Stimulated activated CD4-positive, alpha-beta T cell treated with anti-CD3 and anti-CD28 coated beads, Interleukin-12 subunit alpha, Interleukin-12 subunit beta, amount 100 ng/mL, for 4 hours (primary cell): ENCODE measurements at places on chromosomes 5 and 9.
A peak's percentile ranks its signal among the peaks of the same experiment; 100 is the strongest.

GRCh38 chr5:174798551-174798951, 74.2 kb downstream of the MSX2 start:
- DNase-seq, result no peak

- no peak for DNase-seq
Observed at GRCh38 chr5:1054018-1054798, 45.6 kb downstream of the NKD2 start.

DNA sequence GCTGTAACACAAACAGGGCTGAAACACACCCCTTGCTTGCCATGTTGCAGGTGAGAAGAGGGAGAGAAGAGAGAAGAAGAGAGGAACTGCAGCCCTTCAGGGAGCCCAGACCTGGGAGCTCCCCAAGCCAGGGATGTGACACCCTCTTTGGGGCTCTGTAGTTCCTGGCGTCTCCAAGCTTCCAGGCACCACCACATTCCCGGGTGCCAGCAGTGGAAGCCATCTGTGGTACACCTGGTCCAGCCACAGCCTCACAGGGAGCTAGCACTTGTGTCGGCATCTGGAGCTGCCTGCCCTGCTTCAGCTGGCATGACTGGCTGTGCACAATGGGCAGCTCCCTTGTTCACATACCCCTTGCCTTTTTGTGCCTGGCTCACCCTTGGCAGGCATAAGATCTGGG, 182.1 kb downstream of the DEPDC1B start:
- DNase-seq, result no peak

GRCh38 chr9:105416840-105417239, 31.0 kb upstream of the FSD1L start:
- DNase-seq, result no peak

GRCh38 chr5:140049205-140049604, 6.1 kb upstream of the NRG2 start:
- DNase-seq, result no peak

GRCh38 chr5:143341807-143342570, 61.5 kb downstream of the NR3C1 start:
- DNase-seq, result no peak

GRCh38 chr9:128556276-128556675, 3.9 kb downstream of the SPTAN1 start:
- no peak for DNase-seq

DNA sequence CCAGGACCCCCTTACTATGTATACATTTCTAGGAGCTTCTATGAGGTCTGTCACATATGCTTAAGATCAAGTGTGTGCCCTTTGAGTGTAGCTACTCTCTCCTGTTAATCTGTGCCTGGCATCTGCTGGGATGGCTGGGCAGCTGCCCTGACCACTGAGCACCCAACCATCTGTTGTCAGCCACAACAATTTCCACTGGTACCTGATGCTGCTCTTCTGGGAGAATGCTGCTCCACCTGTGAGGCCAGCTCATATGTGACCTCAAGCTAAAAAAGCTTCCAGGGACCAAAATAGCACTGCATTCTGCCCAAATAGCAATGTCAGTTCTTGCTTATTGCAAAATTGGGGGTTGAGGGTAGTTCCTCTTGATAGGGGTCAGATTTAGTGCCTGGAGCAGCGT, 595.6 kb downstream of the RAB3C start:
- no peak for DNase-seq

DNA sequence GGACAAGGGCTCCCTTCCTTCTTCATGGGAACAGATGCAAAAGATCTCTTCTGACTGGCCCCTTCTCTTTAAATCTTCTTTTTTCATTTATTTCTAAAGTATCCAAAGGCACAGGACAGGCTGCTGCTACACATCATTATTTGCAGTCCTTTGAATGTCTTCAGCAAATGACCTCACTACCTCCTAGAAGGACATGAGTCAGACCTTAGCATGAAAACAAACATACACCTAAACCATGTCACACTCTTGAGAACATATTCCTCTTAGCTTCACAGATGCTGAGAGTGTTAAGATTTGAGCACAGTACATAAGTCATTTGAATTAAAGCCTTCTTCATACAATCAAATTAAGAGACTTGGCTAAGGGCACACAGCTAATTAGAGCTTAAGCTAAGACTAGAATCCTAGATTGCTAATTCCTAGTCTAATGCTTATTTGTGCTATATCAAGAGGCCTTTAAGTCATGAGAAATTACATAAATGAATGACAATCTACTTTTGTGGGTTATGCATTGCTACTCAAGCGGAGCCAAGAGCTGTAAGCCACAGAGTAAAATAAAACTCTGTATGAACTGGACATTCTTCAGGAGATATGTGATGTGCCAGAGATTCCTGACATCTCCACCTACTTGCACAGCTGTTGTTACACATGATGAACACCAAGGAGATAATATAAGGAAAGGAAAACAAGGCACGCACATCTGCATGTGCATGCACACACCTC, 109.1 kb upstream of the PTGER4 start:
- no peak for DNase-seq

DNA sequence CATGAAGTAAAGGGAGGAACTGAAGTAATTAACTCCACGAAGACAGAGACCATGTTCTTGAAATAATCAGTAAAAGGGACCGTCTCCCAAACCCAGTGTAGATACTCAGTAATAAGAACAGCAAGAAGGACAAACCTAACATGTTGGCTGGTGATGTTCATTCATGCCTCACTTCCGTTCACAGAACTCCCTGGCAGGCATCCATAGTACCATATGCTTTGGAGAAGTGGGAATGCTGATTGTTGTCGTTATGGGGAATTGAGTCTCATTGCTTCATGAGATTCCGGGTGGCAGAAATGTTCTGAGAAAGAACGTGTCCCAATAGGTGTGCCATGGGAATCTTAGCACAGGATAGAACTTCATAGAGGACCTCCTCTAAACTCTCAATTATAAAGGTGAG, 452.3 kb downstream of the ZSWIM6 start:
- DNase-seq, result no peak

DNA sequence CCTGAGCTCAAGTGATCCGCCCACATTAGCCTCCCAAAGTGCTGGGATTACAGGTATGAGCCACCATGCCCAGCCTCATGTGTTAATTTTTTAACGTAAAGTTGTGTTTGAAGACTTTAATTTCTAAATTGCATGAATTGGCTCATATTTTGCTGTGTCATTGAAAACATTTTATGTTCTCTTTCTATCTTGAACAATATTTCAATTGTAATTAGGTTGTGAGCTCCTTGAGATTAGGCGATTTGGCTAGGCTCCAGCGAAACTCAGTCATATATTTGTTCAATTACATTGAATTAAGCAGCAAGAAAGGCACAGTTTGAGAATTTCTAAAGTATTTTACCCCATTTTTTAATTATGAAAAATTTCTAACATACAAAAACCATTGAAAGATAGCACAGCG, 34.0 kb downstream of the GAPVD1 start:
- DNase-seq, result no peak

DNA sequence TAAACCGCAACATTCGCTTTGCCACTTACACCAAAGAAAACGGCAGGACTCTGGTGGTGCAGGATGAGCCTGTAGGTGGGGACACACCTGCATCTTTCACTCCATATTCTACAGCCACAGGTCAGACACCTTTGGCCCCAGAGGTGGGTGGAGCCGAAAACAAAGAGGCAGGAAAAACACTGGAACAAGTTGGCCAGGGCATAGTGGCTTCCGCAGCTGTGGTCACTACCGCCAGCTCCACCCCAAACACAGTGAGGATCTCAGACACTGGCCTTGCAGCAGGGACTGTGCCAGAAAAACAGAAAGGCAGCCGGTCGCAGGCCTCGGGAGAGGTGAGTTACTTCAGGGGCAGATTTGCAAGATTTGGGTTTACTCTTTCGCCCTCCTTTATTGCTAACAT, 33.8 kb downstream of the KDM3B start:
- DNase-seq, result no peak

DNA sequence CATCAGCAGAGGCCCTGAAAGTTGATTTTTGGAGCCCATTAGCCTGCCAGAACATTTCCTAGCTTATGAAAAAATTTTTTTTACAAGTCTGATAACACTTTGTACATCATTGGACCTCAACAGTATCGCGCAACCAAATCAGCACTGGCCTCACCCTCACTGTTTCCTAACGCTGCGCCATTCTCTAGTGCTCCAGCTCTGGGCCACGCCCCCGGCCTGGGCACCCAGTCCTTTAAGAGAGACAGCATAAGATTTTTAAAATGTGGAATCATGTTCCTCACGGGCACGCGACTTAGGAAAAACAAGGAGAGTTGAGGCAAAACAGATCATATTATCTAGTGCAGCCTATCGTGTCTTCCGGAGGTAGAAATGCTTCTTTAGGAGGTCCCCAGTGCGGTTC, 114.5 kb downstream of the BOD1 start:
- DNase-seq, result no peak

- no peak for DNase-seq
Observed at GRCh38 chr9:106019039-106019680, 324.8 kb downstream of the TMEM38B start.

DNA sequence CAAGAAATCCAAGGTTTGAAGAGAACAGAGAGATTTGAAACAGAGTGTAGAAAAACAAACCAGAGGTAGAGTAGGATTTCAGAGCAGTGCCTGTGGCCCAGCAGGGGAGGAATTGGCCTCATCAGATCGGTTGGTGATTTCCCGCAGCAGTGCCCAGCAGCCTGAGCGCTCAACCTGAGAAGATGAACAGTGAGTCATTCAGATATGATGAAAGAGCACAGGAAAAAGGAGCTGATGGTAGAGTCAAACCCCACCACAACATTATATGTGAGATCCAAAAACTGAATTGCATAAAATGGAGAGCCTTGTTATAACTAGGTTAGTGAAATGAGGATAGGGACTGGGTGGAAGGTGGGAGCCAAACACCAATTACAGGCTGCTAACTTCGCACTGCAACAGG, 248.9 kb downstream of the PIK3R1 start:
- DNase-seq, result peak; percentile 39

GRCh38 chr9:129331772-129332500, 153.9 kb upstream of the IER5L start:
- no peak for DNase-seq

DNA sequence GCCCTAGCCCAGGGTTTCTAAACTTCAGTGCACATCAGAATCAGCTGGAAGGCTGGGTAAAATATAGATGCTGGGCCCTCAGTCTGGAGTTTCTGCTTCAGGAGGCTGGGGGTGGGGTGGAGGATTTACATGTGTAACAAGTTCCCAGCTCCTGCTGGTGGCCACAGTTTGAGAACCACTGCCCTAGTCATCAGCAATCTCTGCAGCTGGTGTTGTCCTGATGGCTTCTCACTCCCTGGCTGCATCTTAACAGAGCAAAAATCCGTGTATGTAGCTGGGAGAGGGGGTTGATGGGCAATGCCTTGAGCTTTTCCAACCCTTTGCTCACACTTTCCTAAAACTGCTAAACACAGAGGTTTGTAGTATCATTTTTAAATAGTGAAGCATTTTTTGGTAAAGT, 186.0 kb upstream of the KLF9 start:
- no peak for DNase-seq

- DNase-seq, result no peak
Observed at GRCh38 chr9:84339503-84339902, 1.1 kb downstream of the SLC28A3 start.

GRCh38 chr9:113393281-113393680, 7.8 kb downstream of the ALAD start:
- no peak for DNase-seq

DNA sequence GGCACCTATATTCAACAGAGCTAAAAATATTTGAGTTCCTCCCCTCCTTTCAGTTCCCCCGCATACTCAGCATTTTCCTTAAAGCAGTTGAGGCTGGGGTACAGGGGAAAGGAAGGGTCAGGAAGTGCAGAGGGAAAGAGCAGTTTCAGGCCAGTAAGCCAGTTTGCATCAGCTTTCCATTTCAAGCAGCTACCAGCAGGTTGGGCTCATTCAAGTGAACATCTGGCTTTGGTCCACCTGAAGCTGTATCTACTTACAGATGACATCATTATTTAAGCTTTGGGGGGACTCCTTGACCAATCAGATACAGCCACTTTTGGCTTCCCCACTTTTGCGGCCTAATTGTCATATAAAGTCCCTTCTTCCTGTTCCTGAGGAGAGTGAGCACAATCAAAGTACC, 8.2 kb upstream of the ACO1 start:
- DNase-seq, result no peak

DNA sequence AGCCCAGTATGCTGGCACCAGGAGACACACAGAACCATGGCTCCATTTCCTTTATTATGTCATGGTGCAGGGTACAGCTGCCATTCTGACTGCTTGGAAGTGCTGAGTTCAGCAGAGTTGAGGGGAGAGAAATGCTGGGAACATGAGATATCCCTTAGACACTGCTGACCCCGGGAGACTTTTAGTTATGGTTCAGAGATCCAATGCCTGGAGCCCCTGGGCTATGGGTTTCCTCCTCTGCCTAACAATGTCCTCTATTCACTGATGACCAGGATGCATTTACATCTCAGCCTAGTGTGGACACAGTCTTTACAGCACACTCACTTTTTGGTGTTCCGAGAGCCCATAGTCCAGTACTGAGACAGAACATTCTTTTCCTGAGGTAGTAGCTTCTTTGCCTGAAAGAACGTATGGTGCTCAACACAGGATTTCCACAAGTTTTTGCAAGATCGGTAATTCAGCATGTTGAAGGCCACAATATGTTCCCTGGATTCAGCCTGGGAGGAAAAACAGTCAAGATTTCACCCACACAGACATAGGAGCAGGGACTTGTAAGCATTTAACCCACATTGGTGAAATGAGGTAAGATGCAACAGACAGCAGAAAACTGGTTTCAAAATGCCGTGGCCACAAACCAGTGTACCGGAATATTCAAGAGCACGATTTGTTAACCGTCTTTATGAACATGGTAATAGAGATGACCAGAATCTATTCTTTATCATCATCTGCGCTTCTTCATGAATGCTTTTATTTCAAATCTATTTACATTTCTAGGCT, 71.3 kb downstream of the PTPN3 start:
- DNase-seq, result no peak

GRCh38 chr5:111691914-111692313, 65.1 kb downstream of the NREP start:
- no peak for DNase-seq

GRCh38 chr5:173498286-173498685, 118.2 kb downstream of the BOD1 start:
- DNase-seq, result no peak

GRCh38 chr9:85927076-85927475, 13.9 kb upstream of the NAA35 start:
- no peak for DNase-seq

DNA sequence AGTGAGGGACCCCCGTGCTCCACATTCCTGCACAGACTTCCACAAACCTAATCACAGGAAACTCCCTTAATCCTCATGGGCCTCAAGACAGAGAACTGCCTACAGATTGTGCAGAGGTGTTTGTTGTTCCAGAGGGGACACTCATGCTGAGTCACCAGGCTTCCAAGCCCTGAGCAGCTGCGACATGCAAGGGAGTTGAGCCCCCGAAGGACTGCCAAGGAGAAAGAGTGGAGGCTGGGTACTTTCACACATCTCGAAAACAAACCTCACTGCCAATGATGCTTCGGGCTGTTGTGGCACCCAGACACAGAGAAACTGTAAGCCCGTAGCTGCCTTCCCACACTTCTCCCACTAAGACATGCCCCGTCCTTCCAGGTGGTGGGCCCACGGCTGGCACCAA, 480.8 kb downstream of the CDH12 start:
- DNase-seq, result no peak
